HAP-1 (cell line): ENCODE measurements at places on chromosomes 6 and 20.

- DNase-seq, result no peak
These were observed 117.2 kb upstream of the ESR1 start for GRCh38 chr6:151690303-151690702.

- no peak for DNase-seq
These were observed 198.4 kb downstream of the SYNDIG1 start for GRCh38 chr20:24667689-24668383.

GRCh38 chr6:126117251-126117650 lies 130.9 kb downstream of the TRMT11 start:
- no peak for DNase-seq

DNA sequence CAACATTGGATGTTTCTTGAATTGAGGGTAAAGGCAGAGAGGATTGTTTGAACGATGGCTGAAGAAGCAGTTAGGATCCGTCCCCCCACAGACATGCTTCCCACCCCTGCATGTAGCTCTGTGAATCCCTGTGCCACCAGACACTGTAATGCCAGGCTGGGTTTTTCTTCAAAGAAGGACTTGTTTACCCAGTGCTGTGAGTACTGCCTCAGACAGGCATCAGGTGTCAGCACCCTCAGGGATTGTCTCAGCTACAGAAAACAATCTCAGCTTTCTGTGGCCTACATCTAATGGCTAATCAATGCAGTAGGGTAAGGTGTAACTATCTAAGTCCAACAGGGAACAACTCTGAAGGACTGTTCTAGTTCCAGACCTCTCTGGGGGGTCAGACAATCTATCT lies 853.0 kb upstream of the EPHA7 start:
- DNase-seq, result no peak

DNA sequence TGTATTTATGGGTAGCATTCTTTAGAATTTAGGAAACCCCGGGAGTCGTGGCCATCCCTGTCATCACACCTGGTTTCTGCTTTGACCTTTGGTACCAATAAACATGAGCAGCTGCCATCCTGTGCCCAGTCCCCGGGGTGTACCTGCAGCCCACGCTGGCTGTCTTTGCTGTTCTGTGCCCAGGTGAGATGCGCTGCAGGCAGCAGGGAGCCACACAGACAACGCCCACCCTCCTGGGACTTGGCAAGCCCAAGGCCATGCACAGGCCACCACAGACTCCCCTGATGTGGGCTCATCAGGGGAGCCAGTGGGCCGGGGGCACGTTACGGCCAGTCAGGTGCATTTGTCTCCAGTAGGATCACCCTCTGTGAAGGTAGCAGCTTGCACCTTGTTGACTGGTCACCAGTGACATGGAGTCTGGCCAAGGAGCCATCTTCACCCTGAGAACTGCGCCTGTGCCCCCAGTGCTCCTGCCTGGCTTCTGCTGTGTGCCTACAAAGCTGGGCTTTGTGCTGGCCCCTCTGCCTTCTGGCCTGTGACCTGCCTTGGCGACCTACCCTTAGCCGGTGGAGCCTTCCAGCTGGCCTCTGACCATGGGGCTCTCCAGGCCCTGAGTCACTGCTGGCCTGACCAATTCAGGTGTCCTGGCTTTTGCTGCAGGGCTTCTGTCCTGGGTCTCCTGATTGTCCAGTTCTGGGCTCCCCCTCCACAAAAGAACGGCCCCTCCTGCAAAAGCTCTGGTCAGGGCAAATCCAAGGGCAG lies 14.2 kb upstream of the UNC93A start:
- DNase-seq, result no peak

DNA sequence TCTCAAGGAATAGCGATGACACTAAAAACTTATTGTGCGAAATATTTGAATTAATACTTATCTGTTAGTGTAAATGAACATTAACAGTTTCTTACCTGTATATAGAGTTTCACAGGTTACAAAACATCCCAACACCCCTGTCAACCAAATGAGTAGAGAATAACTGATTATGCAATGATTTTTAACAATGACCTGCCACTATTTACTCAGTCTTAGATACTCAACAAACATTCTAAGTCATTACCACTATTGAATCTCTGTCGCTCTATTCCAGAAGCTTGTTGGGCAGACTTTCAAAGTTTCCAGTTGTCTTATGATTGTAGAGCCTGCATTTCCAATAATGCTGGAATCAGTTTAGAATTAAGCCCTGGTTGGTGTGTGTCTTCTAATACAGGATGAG lies 85.5 kb downstream of the RNF182 start:
- DNase-seq, result no peak

- DNase-seq, result peak; percentile 40
These were observed 93.4 kb upstream of the SLC2A12 start for GRCh38 chr6:134145786-134146185.

GRCh38 chr6:133306931-133307330 lies 65.8 kb downstream of the EYA4 start:
- no peak for DNase-seq

DNA sequence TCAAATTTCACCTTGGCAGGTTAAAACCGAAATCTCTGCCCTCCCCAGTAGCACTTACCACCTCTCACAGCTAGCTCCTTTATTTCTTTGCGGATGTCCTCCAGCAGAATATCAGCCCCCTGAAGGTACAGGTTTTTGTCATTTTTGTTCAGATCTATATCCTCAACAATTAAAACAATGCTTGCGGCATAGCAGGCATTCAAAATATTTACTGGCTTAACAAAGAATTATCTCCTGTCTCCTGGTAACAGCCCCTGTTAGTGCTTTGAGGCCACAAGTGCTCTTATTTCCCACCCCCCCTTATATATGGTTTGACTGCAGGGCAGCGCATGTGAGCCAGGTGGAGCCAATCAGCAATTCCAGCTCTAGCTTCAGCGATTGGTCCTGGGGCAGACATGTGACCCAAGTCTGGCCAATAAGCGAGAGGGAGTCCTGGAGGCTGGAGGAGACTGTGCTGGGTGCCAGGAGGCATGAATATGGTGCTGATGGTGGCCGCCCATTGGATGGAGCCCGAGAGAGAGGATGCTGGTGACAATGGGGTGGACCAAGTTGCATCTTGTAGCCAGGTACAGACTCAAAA lies 21.0 kb downstream of the SULF2 start:
- DNase-seq, result no peak

- no peak for DNase-seq
These were observed 135.3 kb upstream of the CENPW start for GRCh38 chr6:126204598-126204997.

DNA sequence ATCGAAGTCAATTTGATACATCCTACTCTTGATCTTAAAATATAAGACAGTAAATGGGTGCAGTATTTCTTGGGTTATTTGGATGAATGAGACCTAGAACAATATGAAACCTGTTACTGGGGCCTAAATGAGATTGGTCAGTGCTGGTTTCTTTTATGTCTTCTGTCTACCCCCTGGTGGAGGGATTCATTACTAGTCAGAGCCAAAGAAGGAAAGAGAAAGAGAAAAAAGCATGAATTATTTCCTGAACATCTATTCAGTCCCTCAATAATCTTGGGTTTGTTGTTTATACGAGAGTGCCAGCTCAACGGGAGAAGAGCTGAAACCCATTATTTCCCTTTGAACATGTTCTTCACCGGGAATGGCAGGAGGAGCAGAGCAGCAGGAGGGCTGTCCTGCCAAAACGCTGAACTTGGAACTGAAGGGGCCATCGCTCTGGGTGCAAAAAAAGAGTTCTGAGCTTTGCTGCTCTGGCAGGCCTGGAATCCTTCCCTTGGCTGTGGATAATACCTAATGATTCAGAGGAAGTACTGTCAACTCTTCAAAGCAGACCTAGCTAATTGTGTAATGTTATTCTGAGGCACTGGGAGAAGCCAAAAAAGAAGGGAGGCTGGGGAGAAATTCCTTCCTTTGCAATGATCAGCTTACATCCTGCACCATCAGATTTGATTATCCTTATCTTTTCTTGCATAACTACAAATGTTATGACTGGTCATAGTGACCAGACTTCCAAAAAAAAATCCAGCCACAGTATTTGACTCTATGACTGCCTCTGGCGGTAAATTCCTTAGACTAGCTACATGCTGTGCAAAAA lies 72.0 kb downstream of the BLOC1S5 start:
- DNase-seq, result no peak

- no peak for DNase-seq
These were observed 32.8 kb downstream of the TSPYL4 start for GRCh38 chr6:116221067-116221466.

GRCh38 chr6:7762760-7763159 lies 36.9 kb downstream of the BMP6 start:
- DNase-seq, result no peak
